Fibroblast of skin of right biceps (primary cell): ENCODE measurements at places on chromosomes 7 and 10.
A peak's percentile ranks its signal among the peaks of the same experiment; 100 is the strongest.

GRCh38 chr7:23696916-23697441, 13.0 kb upstream of the STK31 start:
- peak; percentile 63 for DNase-seq

DNA sequence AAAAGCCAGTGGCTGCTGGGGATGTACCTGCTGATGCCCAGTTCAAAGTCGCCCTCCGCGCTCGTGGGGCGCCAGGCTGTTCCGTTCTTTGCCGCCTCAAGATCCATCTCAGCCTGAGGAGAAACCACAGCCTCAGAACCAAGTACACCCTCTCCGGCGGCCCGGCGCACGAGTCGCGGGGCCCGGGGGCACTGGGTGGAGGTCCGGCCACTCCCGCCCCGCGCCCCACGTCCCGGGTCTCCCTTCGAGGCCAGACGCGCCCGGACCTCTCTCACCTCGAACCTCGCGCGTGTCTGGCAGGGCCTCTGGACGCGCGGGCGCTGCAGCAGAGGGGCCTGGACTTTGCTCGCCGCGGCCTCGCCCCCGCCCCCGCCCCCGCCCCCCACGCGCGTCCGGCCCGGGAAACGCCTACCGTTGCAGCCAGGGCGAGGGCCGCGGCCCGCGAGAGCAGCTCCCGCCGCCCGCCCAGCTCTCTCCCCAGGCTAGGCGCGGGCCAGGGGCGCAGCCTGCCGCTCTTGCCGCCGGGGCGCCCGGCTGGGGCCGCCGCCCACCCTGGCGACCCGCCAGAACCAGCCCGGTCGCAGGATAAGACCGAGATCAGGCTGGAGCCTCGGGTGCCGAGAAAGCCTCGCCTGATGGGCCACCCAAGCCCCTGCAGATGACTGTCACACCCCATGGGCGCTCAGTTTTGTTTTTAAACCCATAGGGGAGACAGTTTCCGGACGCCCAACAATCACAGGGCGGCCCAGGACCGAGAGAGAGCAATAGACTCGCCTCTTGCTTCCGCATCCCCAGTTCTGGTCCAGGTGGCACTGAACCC, at the start of gene ABCB4:
Gene ABCB4 (minus strand): TSS at position 322 of the 820 bp plus-strand sequence. CDS start 215 bp downstream, at position 107.
- peak; percentile 24 for DNase-seq

DNA sequence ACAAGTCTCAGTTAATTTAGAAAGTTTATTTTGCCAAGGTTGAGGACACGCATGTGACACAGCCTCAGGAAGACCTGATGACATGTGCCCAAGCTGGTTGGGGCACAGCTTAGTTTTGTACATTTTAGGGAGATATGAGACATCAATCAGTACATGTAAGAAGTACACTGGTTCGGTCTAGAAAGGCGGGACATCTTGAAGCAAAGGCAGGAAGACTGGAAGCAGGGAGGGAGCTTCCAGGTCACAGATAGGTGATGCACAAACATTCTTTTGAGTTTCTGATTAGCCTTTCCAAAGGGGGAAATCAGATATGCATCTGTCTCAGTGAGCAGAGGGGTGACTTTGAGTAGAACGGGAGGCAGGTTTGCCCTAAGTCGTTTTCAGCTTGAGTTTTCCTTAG, 29.4 kb upstream of the LANCL2 start:
- DNase-seq = no peak

GRCh38 chr10:111209692-111210091, 132.9 kb downstream of the ADRA2A start:
- peak; percentile 3 for DNase-seq

- no peak for DNase-seq
These were observed 69.9 kb upstream of the NKX6-2 start for GRCh38 chr10:132855889-132856288.

GRCh38 chr7:99146979-99147378, 3.1 kb upstream of the SMURF1 start:
- DNase-seq = no peak
